ENCODE measurements at places on chromosomes 11 and 22.
A peak's percentile ranks its signal among the peaks of the same experiment; 100 is the strongest.

DNA sequence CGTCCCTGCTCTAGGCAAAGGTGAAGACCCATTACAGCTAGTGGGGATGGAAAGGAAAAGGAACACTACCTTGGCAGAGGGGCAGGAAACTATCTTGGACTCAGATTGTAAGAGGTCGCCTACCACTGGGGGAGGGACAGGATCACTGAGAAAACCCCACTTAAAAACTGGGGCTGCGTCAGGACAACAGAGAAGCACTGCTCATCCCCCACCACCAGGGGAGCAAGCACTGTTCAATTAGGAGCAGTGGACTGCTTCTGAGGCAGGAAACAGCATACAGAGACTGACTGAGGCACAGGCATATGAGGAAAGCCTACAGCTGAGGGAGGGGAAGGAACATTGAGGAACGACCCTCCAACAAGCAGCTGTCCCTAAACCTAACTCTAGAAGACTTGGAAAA, 20.8 kb upstream of the DLAT start:
- DNase-seq: no peak
- no peak overlapping the region for H3K27ac ChIP-seq
- H3K4me3 ChIP-seq: no peak overlapping the region
- no peaks in the 10 kb centered on the region for H3K36me3 ChIP-seq
- H3K27me3 ChIP-seq: no peaks in the 10 kb centered on the region

DNA sequence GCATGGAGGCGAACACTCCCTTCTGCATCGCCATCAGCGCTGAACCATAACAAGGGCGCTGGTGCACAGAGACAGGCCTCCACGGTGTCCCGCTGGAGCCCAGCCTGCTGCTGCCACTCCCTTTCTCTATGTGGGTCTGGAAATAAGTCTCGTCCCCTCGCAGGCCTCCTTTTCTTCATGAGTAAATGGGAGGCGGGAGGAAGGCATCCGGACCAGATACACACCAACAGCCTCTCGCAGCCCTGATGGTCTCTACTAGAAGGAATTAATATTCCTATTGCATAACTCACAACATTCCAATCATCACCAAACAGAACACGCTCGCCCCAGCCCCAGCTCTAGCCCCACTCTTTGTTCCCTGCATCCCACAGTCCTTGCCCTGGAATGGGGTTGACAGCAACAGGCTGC, 14.9 kb downstream of the RASD2 start:
- no peaks in the 10 kb centered on the region for H3K4me1 ChIP-seq
- no peaks in the 10 kb centered on the region for H3K36me3 ChIP-seq
- H3K27ac ChIP-seq: no peak overlapping the region
- no peak overlapping the region for H3K4me3 ChIP-seq

DNA sequence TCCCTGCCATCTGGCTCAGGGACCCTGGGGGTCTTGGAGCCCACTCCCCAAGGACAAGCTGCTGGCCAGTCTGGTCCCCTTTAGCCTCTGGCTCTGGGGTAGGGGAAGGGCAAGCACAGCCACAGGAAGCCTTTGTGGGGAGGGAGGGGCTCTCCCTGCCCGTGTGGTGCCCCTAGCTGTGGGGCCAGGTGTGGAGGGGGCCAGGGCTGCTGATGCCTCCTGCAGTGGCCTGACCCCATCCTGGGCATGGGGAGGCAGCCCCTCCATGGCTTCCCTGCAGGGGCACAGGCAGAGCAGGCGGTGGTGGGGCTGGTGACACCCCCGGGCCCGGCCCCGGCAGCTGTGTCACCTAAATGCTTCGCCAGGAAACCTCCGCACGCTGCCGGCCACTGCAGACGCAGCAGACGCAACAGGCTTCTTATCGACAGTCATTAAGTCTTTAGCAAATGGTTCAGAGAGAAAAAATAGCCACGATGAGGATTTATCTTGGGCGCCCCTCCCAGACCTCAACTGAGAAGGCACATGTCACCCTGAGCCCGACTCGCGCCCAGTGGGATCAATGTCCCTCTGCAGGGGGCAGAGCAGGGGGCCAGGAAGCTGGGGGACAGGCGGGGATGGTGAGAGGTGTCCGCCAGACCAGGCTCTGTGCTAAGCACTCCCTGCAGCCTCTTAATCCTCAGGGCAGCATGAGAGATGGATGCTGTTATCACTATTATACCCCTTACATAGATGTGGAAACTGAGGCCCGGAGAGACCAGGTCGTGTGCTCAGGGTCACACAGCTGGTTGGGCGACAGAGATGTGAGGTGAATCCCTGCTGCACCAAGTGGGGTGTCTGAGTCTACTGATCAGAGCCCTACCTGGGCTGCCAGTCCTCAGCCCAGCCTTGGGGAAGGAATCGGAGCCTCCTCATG, 33.9 kb downstream of the FLRT1 start:
- no peaks in the 10 kb centered on the region for H3K36me3 ChIP-seq
- no peak overlapping the region for H3K27ac ChIP-seq
- DNase-seq: no peak
- H3K27me3 ChIP-seq: no peaks in the 10 kb centered on the region
- H3K4me3 ChIP-seq: no peak overlapping the region

GRCh38 chr11:67027943-67028542, 5.1 kb downstream of the SYT12 start:
- H3K4me1 ChIP-seq: no peaks in the 10 kb centered on the region
- H3K36me3 ChIP-seq: no peaks in the 10 kb centered on the region
- DNase-seq: no peak
- no peak overlapping the region for H3K4me3 ChIP-seq
- H3K27ac ChIP-seq: no peak overlapping the region

DNA sequence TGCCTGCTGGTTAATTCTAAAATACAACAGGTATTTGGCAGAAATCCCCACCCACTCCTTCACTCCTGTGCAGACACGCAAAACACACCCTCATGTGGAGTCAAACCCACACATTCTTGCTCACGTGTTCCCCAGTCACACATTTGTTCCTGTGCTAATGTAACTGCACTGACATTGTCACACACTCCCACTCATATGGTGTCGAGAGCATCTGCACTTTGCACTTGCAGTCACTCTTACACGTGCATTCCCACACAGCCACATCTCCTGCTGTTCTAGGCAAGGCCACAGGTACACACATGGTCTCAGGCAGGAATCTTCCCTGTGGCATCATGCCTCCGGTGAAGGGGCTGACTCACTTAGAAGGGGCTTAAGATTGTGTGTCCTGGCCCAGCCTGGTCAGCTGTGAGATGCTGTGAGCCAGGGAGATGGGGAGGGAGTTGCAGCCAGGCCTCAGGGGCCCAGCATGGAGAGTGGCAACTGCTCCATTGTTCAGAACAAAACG, 395.0 kb downstream of the TENM4 start:
- no peaks in the 10 kb centered on the region for H3K4me1 ChIP-seq
- H3K4me3 ChIP-seq: no peak overlapping the region
- no peak for DNase-seq

DNA sequence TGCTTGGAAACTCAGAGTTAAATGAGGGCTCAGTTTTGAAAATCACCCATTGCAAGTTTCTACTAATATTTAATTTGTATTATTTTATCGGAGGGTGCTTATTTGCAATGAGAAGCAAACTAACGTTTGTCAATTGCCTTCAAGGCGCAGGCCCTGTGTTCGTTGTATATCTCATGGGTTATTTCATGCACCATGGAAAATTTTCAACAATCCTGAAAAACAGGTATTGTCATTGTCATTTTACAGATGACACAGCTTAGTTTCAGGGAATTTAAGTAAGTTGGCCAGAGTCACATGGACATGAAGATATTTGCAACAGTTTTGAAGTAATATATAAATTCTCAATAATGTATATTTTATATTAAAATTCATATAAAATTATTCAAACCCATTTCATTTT, 157.7 kb upstream of the MTMR2 start:
- DNase-seq: no peak
- no peak overlapping the region for H3K4me3 ChIP-seq
- H3K27me3 ChIP-seq: no peaks in the 10 kb centered on the region
- no peak overlapping the region for H3K27ac ChIP-seq
- H3K4me1 ChIP-seq: no peaks in the 10 kb centered on the region

DNA sequence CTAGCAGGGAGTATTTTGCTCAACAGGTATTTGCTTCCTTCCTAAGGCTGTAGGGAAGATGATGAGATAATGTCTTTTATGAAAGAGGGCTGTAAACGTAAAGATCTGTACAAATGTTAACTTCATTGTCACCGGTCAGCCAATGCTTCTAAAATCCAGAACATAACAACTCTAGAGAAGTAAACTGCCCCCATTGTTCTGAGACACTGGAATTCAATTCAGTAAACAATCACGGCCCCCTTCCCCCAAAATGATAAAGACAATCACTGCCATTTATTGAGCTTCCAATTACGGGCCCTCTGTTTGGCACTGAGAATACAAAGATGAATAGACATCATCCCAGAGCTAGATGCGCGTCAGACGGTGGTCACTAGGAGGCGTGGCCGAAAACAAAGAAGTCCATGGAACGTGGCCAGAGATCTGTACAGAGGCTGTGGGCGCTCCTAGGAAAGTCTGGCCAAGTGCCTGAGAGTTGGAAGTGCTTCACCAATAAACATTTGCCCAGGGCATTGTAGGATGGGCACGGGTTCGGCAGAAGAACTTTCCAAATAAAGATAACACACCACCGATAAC, 576 bp downstream of the TMEM258 start:
- H3K27ac ChIP-seq: peak overlapping the region; percentile 98
- no peaks in the 10 kb centered on the region for H3K27me3 ChIP-seq
- peak overlapping the region; percentile 66 for H3K4me3 ChIP-seq
- DNase-seq: peak; percentile 80

- no peak overlapping the region for H3K27ac ChIP-seq
- no peaks in the 10 kb centered on the region for H3K4me1 ChIP-seq
- no peak for DNase-seq
- H3K4me3 ChIP-seq: no peak overlapping the region
Measured at GRCh38 chr11:94954753-94955152, 18.6 kb downstream of the CWC15 start.

Measured in uterus (tissue), 4 donors.